ENCODE measurements at places on chromosomes 11 and 22.

- peak; percentile 23 for DNase-seq
Measured at GRCh38 chr11:47997063-47998053, 17.0 kb downstream of the PTPRJ start.

- DNase-seq, result peak; percentile 89
Measured at GRCh38 chr22:45441138-45441537, 27.6 kb downstream of the RIBC2 start.

GRCh38 chr22:29872989-29873388 is 10.0 kb upstream of the MTMR3 start:
- DNase-seq, result no peak

GRCh38 chr11:8759634-8760033 is 77.0 kb downstream of the RPL27A start:
- no peak for DNase-seq

- DNase-seq, result no peak
Measured at GRCh38 chr11:121494355-121495099, 41.8 kb upstream of the SORL1-AS1 start.

- DNase-seq, result peak; percentile 86
Measured at GRCh38 chr11:61947486-61948210, 2.5 kb upstream of the BEST1 start.

DNA sequence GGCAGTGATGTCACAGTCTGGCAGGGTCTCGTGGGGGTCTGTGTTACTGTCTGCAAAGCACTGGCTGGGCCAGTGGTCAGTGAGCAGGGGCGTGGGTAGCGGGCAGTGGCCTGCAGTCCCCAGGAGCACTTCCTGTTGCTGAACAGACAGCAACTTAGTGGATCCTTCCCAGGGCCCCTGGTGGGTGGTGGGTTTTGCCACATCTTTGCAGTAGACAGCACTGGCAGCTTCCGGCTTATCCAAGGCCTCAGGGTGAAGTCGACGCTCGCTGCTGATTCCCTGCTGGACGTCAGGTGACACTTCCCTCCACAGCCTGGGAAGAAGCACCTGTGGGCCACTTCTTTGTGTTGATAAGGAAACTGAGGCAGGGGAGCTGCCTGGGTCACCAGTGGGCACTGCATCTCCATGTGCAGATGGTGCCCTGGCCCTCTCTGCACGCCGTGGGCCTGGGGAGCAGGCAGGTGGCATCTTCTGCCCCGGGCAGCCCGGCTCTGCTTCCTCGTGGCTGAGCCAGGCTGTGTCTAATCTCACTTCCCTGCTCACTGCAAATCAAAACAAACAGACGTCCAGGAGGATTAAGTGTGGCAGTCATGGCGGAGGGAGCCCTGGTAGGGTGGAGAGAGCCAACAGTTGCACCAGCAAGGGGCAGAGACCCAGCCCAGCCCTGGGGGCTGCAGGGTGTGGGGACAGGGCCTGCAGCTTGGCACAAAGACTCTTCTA is 79.8 kb downstream of the KCNQ1 start:
- peak; percentile 15 for DNase-seq

GRCh38 chr22:19823191-19823901 is 31.3 kb downstream of the GNB1L start:
- no peak for DNase-seq

- peak; percentile 77 for DNase-seq
Measured at GRCh38 chr11:85682330-85683305, 3.4 kb downstream of the CCDC89 start.

DNA sequence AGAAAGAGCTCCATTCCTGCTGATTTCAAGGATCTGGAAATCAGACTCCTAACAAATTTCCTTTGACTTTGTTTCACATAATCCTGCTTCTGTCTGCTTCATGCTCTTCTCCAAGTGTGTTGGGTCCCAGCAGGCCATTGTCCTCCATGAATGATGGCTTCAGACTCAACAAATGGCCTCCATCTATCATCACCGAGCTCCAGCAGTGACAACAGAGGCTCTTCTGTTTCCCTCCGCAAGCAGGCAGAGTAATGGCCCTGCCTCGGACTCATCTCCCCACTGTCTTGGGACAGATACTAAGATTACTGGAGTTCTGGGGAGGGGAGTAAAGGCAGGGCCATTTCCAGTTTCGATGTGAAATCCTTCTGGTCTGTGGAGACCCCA is 127.3 kb downstream of the TENM4 start:
- DNase-seq, result peak; percentile 23

DNA sequence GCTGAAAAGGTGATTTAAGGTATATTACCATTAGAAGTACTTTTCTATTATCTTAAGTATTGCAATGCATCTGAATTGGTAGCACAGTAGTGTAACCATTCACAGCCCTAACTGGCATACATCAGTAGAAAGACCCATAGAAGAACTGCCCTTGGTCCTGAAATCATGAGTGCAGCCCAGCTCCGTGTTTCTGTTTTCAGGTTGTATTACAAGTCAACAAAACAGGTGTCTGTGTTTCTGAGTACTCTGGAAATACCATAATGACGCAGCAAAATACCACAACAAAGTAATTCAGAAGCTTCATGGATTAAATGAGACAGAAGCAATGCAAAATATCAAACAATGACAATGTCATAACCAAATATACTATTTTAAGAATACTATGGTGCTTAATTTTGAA is 226.3 kb downstream of the OPCML start:
- no peak for DNase-seq

DNA sequence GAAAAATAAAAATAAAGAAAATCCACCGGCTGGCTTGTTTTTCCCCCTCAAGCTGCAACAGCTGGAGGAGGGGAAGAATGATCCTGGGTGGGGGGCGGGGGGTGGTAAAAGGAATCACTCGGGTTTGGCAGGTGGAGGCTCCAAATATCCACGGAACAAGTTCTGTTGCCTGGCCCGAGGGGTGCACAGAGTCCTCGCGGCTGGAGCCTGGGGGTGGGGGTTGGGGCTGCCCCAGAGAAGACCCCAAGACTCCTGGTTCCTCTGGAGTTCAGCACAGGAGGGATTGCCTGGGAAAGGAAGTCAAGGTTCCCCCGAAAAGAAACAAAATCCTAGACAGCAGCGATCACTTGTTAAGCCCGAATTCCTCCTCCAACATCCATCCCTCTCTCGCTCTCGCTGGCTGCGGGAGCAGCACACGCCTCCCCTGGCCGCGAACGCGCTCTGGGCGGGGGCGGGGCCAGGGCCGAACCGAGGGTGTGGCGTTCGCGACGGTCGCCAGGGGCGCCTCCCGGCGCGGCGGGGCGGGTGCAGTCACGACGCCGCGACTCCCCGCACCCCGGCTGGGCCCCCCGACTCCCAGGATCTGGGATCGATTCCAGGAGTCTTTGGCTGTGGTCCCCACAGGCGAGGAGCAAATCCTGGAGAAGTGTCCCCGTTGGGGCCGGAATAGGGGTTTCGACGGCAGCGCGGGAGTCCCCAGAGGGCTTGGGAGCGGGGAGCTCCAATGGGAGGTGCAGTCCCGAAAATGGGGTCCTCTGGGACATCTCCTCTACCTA is at the start of gene KCNA4:
Gene KCNA4, minus strand, starts transcription at position 443 of the 776 bp plus-strand sequence. CDS start 4,352 bp downstream, outside the sequence.
- peak; percentile 65 for DNase-seq

DNA sequence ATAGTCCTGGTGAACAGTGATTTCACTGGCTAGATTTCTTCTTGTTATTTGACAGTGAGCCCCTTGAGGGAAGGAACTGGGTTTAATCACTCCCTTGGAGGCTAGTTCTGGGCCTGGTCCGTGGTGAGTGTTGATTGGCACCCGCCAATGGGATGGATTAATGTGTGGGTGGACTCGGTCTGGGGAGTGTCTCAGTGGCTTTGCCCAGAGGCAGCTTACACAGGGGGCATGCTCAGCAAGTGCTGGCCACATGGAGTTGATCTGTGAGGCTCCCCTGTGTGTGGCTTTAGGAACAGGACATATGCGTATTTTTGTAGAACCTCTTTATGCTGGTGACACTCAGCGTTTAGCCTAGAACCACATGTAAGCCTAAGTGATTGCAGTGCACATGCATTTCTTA is 106.9 kb downstream of the TBC1D22A start:
- DNase-seq, result no peak

GRCh38 chr22:21104126-21104691 is 58.5 kb downstream of the LRRC74B start:
- no peak for DNase-seq

DNA sequence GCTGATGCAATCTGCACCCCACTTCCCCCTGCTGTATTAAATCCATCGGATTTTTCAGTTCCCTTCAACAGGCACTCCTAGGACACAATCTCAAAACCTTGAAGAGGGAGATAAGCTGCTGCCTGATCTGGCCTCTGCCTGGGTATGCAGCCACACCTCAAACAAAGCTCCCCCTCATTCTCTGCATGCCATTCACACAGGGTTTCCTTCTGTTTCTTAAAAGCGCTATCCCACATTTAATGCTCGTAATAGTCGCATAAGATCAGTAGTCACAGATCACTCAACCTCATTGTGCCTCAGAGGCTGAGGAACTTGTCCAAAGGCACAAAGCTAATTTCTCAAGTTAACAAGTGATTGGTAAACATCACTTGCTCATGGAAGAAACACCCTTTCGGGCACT is 34.0 kb downstream of the UQCR10 start:
- DNase-seq, result no peak

GRCh38 chr11:66280428-66280827 is 2.5 kb downstream of the CNIH2 start:
- peak; percentile 47 for DNase-seq

- peak; percentile 45 for DNase-seq
Measured at GRCh38 chr22:22348127-22348814, 103.7 kb downstream of the VPREB1 start.

DNA sequence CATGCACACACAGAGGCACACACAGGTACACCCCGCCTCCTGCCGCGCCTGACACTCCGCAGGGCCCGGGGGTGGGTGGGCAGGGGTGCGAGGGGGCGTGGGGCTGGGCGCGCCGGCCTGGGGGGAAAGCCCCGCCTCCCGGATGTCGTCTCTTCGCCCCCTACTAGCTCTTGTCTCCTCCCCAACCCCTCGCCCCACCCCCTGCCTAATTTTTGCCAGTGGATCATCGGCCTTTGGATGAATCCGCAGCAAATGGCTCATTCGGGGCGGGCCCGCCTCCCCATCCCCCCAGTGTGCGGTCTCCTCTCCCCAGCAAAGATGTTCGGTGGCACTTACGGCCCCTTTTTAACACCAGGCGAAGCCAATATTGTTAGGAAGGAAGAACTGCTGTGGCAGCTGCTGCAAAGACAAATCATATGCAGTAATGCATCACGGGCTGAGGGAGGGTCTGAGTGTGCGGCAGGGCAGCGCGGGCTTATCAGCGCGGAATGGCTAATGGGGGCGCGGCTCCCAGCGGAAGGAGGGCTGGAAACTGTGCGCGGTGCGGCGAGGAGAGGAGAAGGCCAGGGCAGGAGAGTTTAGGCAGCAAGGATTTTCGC is 13.4 kb upstream of the NECTIN1 start:
- peak; percentile 91 for DNase-seq

GRCh38 chr11:76216536-76217325 is 10.4 kb upstream of the WNT11 start:
- DNase-seq, result peak; percentile 56

DNA sequence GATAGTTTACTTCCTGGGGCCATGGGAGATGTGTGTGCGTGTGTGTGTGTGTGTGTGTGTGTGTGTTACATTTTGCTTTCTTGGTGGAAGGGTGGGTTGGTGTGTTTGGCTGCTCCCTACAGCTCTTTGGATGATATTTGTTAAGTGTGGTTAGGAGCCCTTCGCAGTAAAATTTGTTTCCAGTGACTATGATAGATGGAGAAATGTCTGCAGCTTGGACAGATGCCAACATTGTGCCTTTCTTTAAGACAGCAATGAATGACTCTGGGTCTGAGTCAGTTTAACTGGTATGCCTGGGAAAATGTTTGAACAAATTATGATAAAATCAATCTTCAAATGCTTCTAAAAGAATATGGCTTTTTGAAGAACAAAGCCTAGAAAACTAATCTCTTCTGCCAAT is 102.7 kb upstream of the TRPC6 start:
- DNase-seq, result no peak

- peak; percentile 59 for DNase-seq
Measured at GRCh38 chr11:90594658-90595057, 371.8 kb upstream of the CHORDC1 start.

DNA sequence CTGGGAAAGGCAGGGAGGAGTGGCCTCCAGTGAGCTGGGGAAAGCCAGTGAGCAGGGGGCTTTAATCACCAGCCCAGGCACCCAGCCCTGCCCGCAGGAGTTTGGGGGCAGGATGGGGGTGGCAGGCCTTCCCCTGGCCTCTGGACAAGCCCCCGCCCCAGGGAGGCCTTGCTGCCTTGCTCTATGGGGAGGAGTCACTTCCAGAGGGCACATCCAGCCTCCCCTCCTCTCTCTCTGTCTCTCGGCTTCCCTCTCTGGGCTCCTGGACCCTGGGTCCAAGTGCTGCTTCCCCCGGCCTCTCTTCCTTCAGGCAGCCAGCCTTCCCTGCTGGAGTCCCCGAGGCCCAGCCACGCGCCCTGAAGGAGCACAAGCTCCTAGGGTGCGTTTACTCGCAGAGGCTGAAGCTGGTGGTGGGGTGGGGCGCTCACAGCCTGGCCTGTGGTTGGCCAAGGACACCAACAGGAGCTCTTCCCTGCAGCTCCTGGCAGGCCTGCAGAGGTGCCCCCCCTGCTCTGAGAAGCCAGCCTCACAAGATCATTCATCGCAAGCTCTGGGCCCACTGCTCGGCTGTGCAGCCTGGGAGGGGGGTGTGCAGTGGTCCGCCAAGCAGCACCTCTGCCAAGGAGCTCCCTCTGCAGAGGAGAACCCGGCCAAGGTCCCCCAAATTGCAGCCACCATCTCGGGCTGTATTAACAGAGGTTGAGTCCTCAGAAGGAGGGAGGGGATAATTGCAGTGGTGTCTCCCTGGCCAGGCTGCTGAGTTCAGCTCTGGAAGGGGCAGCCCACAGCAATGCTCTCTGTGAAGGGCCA is 25.4 kb downstream of the OSBPL5 start:
- no peak for DNase-seq

GRCh38 chr11:11270236-11270775 is 82.7 kb downstream of the CSNK2A3 start:
- DNase-seq, result no peak

DNA sequence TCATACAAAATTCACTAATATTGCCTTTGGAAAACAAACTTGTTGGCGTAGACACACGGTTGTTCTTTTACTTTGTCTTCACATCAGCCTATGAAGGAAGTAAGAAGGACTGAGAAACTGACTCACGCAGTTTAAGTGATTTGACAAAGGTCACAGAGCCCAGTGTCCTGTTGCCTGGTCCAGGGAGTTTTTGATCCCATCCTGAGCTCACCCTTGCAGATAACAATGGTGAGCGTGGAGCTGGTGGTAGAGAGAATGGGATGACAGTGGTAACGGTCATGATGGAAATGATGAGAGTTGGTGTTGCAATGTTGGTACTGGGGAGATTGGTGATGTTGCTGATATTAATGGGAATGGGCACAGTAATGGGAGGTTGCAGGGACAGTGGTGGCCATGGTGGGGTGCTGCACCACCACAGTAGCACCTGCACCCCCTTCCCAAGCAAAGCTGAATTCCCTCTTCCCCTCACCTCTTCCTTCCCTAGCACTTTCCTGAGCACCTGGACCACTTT is 22.0 kb downstream of the CREB3L1 start:
- DNase-seq, result no peak

All from NCI-H69 (cell line).